ENCODE measurements at places on chromosomes 5 and 9.
A peak's percentile ranks its signal among the peaks of the same experiment; 100 is the strongest.

- no peak for DNase-seq
Measured at GRCh38 chr9:6632516-6633183, 12.9 kb downstream of the GLDC start.

- no peak for DNase-seq
Measured at GRCh38 chr9:131824155-131824594, 84.3 kb upstream of the RAPGEF1 start.

DNA sequence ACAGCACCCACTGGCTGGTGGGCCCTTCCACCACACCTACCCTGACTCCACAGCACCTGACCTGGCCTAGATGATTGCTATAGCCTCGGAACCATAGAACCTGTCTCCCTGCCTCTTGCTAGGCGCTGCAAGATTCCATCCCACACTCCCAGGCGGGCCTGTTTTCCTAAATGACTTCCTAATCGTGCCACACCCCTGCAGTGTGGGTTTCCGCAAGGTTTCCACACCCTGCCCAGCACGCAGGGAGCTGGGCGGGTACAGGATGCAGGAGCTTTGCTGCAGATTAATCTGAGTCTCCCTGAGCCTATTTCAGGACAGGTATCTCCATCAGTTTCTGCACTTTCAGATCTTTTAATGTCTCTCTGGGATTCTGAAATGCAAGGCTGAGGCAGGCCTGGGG, 62.9 kb downstream of the SHB start:
- DNase-seq = no peak

DNA sequence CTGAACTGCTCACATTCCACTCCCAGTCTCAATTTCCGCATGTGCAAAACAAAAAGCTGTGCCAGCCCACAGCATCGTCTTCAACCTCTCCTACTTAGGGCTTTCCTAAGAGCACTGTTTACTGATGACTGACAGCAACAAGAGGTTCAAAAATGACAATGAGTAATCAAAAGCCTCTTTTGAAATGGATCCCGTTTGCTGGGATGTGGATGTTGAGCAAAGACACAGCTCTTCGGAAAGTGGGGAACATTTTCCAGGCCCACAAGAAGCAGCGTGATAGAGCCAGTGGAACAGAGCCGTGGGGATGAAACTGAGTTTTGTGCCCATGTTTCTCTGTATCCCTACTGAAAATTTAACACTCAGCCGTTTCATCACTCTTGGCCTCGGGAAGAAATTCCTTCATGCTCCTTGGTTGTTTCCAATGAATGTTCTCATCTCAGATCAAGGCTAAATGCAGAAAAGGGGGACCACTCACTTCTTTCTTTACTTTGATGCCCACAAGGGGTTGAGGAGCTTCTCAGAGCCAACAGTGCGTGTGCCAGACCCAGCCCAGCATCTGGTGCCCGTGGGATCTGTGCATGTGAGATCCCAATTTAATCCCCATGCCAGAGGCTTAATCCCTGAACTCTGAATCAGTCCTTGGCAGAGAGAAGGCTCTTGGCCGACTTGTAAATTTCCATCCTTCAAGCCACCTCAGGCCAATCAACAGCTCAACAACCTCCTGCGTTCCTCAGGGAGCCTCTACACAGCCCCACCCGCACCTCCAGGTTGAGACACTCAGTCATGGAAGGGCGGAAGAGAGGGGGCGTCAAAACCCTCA, 230.2 kb upstream of the DAPK1 start:
- DNase-seq = no peak

DNA sequence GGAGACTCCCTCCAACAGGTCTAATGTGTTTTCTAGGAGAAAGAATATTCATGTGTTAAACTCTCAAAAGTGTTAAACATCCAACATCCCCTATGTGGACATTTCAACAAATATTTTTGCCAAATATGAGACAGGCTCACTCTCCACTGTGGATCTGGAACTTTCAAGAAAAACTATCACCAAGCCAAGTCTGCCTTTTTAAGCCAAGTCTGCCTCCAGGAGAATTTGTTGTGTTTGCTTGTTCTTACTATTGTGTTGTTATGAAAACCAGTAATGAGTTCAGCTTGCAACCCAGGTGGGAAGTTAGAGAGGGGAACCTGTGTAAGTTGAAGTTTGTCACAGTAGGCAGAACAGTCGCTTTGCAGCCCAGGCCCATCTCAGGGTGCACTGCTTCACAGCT, 228.1 kb downstream of the NFIB start:
- DNase-seq = no peak

DNA sequence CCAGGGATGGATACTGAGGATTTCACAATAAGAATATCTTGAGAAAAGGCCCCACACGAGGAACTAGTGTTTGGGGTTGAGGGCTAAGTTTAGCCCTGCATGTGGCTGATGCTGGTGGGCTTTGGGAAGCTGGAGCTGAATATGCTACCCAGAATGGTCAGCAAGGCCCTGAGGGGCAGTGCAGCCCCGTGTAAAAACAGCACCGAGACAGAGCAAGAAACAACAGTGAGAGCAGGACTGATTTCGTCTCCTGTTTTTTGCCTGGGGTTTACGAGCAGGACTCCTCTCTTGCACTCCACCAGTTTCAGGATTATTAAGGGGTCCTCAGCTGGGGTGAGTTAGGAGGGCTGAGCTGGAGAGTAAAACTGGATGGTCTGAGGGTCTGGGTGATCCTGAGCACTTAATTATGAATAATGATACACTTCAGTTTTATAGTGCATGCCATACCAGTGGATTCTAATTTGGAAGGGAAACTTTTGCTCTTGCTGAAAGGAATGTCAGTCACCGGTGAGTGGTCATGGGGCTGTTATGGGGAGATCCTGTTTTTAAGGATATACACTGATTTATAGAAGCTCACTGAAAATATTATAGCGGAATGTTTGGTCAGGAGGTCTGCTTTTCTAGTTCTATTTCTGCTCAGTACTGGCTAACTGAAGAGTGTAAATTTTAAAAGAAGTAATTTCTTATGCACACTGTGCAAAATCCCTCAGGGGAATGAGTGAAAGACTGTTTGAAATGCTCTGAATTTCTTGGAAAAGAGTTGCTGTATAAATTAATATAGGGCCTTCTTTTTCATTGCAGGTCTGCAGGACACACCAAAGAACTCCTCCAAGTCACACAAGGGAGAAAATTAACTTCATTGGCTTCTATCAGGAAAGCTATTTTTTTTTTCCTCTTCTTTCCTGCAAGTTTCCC, 42.7 kb upstream of the NFIB start:
- DNase-seq = no peak

- DNase-seq = no peak
Measured at GRCh38 chr5:160167624-160168165, 48.4 kb upstream of the PWWP2A start.

GRCh38 chr5:87188391-87188790, 79.3 kb upstream of the RASA1 start:
- no peak for DNase-seq

- DNase-seq = no peak
Measured at GRCh38 chr9:126053913-126054312, 272.7 kb upstream of the MVB12B start.

- DNase-seq = no peak
Measured at GRCh38 chr9:86591472-86591871, 237.3 kb upstream of the TUT7 start.

GRCh38 chr5:61534481-61535267, 202.6 kb downstream of the ZSWIM6 start:
- peak; percentile 18 for DNase-seq

DNA sequence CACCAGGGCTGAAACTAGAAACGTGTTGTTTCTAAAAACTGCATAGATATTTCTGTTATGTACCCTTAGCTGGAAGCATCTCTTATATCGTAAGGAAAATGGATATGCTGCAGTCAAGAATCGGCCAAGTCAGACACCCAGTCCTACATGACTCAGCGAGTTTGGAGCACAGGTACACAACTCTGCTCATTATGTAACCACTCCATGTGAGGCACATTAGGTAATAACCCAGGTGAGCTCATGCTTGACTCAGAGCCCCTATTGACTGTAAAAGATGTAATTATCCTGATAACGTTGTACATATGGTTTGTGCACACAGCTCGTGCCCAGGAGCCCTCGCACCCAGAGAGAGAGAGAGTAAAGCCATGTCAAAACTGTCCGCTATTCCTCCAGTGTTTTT, 593.7 kb upstream of the ACO1 start:
- no peak for DNase-seq

Measured in activated CD4-positive, alpha-beta T cell treated with anti-CD3 and anti-CD28 coated beads for 36 hours (primary cell).